Esophagus squamous epithelium (tissue), 5 donors: ENCODE measurements at places on chromosomes 7 and 10. TPM values are rescaled to one million over a fixed set of nuclear protein-coding genes. Genes with fewer than 3 reads are reported as not detected.

- DNase-seq, result no peak
Observed at GRCh38 chr10:122463466-122464249, 2.3 kb downstream of the HTRA1 start.

- no peak for DNase-seq
Observed at GRCh38 chr7:102064361-102065025, 222.2 kb upstream of the SH2B2 start.

Gene TRIM73
- total RNA-seq, result not detected

Gene SCART1
- 2.5 TPM for total RNA-seq

Gene SIRT1
- total RNA-seq, result 7.8 TPM

Gene DNAH11
- total RNA-seq, result 0.91 TPM

DNA sequence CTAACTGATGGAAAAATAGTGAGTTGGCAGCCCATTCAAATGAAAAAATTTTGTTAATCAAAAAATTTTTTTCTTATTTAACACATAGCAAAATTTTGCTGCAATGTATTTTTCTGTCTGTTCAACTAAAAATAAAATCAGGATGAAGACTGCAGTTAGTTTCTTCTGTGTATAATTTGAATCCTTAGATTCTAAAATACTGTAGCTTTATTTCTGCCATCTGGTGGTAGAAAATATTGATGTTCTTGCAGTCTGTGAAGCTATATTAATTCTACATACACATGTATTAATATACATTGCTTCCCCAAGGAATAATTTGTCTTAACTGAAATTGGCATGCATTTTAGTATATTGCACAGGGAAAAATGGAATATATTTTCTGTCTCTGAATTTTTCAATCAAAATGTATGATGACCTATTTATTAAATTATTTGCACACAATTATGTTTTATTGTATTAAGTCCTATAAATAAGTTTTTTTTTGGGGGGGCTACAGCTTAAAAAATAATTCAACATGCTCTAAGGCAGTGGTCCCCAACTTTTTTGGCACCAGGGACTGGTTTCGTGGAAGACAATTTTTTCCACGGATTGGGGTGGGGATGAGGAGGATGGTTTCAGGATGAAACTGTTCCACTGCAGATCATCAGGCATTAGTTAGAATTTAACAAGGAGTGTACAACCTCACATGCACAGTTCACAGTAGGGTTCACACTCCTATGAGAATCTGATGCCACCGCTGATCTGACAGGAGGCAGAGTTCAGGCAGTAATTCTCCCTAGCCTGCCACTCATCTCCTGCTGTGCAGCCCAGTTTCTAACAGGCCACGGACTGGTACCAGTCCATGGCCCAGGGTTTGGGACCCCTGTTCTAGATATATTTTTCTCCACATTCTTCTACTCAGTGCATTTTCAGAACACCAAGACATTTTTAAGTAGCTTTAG lies 119.4 kb downstream of the GNAT3 start:
- no peak for DNase-seq

DNA sequence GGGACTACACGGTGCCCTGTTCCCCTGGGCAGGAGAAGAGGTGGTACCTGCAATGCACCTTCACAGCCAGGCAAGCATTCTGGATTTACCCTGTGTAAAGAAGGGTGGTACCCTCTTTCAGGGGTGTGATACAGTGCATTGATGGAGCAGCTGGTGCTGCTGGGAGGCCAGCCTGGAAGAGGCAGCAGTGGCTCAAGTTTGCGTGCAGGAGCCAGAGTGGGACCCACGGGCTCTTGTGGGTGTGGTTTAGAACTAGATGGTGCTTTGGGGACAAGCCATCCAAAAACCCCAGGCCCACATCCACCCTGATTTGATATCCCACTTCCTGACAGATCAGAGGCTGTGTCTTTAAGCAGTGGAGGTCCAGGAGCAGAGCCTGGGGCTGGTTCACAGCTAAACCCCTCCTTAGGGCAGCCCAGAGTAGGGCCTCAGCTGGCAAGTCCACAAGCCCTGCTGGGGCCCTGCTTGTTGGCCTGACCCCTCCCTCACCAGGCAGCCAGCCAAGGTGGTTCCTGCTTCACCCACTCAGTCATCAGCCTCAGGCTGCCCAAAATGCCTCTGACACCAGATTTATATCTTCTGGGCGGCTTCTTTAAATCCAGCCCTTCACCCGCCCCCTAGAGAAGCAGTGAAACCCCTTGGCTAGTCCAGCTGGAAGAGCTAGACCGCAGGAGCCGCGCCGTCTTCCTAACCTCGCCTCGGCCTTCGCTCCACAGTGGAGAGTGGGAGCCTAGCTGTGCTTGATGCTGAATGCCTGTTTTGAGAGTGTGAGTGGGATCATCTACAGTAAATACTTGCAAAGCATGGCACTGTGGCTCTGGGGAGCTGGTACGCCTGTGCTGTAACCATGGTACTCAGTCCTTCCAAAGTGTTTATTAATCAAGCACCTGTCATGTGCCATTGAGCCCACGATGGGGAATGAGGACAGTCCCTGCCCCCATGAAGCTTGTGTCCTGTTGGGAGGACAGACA lies 1.4 kb upstream of the ASIC3 start:
- no peak for DNase-seq

Gene BHLHA15
- total RNA-seq, result 3.5 TPM

GRCh38 chr7:96311967-96312366 lies 9.9 kb downstream of the SLC25A13 start:
- no peak for DNase-seq
